Heart left ventricle (tissue), 16 donors: ENCODE measurements at places on chromosomes 5 and 9. TPM values are rescaled to one million over a fixed set of nuclear protein-coding genes. Genes with fewer than 3 reads are reported as not detected.

Gene SLC6A19
- total RNA-seq: not detected

Gene IL5
- not detected for total RNA-seq

Gene SPATA31A1
- not detected for total RNA-seq

Gene OSMR
- 15.9 TPM for total RNA-seq

Gene ARHGAP26
- total RNA-seq: 31.5 TPM

Gene FBP2
- not detected for total RNA-seq

Gene DDX4
- total RNA-seq: not detected

Gene NXNL2
- not detected for total RNA-seq

Gene LCN6
- total RNA-seq: 1.2 TPM

Gene HNRNPA0
- total RNA-seq: 14.0 TPM

Gene FAM151B
- 2.0 TPM for total RNA-seq

Gene SMIM33
- not detected for total RNA-seq

Gene KIAA0825
- total RNA-seq: 2.4 TPM

Gene SPARC
- total RNA-seq: 355 TPM

Gene PPIC
- 50.8 TPM for total RNA-seq

Gene CD180
- total RNA-seq: 0.32 TPM

Gene GOLGA2
- 89.5 TPM for total RNA-seq

Gene AK3
- 160 TPM for total RNA-seq

Gene ANKDD1B
- total RNA-seq: 0.46 TPM

Gene BTNL3
- not detected for total RNA-seq

Gene NEUROG1
- total RNA-seq: not detected

Gene DMRT2
- 0.12 TPM for total RNA-seq

Gene IFNA13
- total RNA-seq: not detected

Gene BAAT
- total RNA-seq: not detected

Gene FAM153A
- total RNA-seq: 1.2 TPM

Gene TAF1L
- total RNA-seq: 0.07 TPM

Gene PCDHB10
- total RNA-seq: 1.4 TPM

Gene CBY3
- total RNA-seq: not detected

Gene DRD1
- total RNA-seq: not detected

Gene SMC2
- total RNA-seq: 13.1 TPM

Gene C9orf153
- not detected for total RNA-seq

Gene MEGF9
- total RNA-seq: 7.0 TPM

Gene HTR4
- total RNA-seq: not detected

Gene PCDHAC2
- 0.14 TPM for total RNA-seq

Gene CMYA5
- total RNA-seq: 1,317 TPM

Gene VPS13A
- 32.4 TPM for total RNA-seq

Gene HCN1
- total RNA-seq: 0.15 TPM

Gene ZNG1A
- 8.1 TPM for total RNA-seq

Gene OLFML2A
- 32.3 TPM for total RNA-seq

Gene ZNF354C
- 4.6 TPM for total RNA-seq

Gene CCDC152
- 2.1 TPM for total RNA-seq

Gene ROR2
- total RNA-seq: 3.8 TPM

Gene LCP2
- total RNA-seq: 4.6 TPM

Gene HTR1A
- not detected for total RNA-seq

Gene LCN15
- 0.64 TPM for total RNA-seq

Gene ACOT12
- total RNA-seq: not detected

Gene IL13
- total RNA-seq: not detected

Gene INSL6
- total RNA-seq: not detected

Gene KIF27
- total RNA-seq: 4.2 TPM

Gene DOK3
- 2.5 TPM for total RNA-seq
